ENCODE measurements at places on chromosomes 3 and 15. TPM values are rescaled to one million over a fixed set of nuclear protein-coding genes. Genes with fewer than 3 reads are reported as not detected.

Gene HOMER2
- total RNA-seq = 0.98 TPM

Gene ARIH2
- 62.5 TPM for total RNA-seq

Gene SPINK8
- not detected for total RNA-seq

Gene GRM2
- total RNA-seq = 0.09 TPM

Gene DNAH1
- total RNA-seq = 2.2 TPM

Gene WDR49
- total RNA-seq = 0.17 TPM

Gene HCLS1
- total RNA-seq = 20.2 TPM

Gene STAB1
- total RNA-seq = 199 TPM

Data from dermis lymphatic vessel endothelial cell (primary cell).